ENCODE measurements at places on chromosomes 4 and X.
A peak's percentile ranks its signal among the peaks of the same experiment; 100 is the strongest.

DNA sequence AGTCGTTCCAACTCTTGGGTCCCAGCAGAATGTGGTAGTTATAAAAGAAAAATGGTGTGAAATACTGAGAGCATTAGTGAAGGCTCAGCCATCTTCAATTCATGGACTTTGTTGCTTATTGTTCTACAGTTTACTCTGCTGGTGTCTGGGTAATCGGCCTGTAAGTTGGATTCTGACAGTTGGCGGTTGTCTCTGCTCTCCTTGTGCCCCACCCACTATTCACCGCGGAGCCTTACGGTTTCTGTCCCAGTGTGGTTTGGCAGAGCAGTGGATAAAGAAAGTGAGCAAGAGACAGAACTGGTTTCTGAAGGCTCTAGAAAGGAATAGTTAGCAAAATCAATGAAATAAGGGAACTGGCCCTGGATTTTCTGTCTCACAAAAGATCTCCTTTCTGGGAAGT is 9.1 kb downstream of the LONRF3 start:
- no peak overlapping the region for H3K27ac ChIP-seq
- no peak overlapping the region for H3K4me3 ChIP-seq
- no peak for DNase-seq
- no peaks in the 10 kb centered on the region for H3K4me1 ChIP-seq

DNA sequence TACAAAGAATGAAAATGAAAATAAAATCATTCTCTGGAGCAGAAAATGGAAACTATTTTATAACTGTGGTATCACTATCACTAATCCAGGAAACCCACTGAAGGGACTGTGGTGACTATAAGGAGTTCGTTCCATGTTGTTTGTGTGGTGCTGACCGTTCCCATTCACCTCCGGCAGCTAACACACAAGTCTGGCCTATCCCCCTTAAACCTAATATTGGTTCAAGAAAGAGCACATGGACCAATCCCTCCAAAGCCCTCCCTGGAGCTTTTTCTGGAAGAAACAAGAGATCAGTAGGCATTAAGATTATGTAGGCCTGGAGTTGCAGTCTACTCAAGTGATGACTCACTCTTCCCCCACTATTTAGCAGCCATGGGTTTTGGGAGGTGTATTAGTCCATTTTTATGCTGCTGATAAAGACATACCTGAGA is 25.9 kb upstream of the FAM241A start:
- H3K4me1 ChIP-seq, result peaks cover 12% of the 10 kb centered on the region
- H3K36me3 ChIP-seq, result no peaks in the 10 kb centered on the region
- no peak overlapping the region for H3K4me3 ChIP-seq
- H3K27ac ChIP-seq, result peak overlapping the region; percentile 3
- no peak for DNase-seq

DNA sequence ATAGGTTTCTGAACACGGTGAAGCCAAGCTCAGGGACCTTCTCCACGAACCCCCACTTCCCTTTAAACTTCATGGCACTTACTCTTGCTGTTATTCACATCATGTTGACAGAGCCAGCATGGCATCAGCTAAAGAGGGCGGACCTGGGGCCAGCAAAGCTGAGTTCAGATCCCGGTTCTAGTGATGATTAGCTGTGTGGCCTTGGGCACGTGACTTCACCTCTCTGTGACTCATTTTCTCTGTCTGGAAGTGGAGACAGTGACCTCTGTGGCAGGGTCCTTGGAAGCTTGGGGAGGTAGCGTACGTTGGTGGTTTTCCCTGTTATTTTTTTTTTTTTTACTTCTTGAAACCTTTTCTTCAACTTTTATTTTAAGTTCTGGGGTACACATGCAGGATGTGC is 13.4 kb downstream of the EVC start:
- no peak overlapping the region for H3K4me3 ChIP-seq
- peaks cover 28% of the 10 kb centered on the region for H3K36me3 ChIP-seq
- H3K4me1 ChIP-seq, result peaks cover 6% of the 10 kb centered on the region
- DNase-seq, result no peak

- H3K4me3 ChIP-seq, result no peak overlapping the region
- no peak for DNase-seq
Observed at GRCh38 chrX:25726539-25726938, 411.6 kb upstream of the MAGEB18 start.

DNA sequence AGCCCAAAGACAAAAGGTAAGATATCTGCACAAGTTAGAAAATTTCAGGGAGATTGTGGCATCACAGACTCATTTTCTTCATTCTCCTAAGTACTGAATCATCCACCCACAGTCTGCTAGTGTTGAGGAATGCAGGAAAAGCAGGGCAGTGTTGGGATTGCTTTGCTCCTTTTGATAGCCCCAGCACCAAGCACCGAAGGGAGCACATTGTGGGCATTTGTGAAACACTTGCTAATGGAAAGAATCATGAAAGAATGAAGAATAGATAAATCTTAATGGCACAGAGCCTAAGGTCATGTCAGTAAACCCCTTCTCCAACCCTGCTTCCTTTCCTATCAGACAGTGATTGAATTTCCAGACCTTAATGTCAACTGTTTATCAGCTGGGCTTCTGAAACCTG is 103.1 kb upstream of the GPRIN3 start:
- DNase-seq, result no peak
- no peak overlapping the region for H3K4me3 ChIP-seq
- peaks cover 28% of the 10 kb centered on the region for H3K4me1 ChIP-seq
- H3K27ac ChIP-seq, result no peak overlapping the region
- no peaks in the 10 kb centered on the region for H3K36me3 ChIP-seq
- H3K27me3 ChIP-seq, result no peaks in the 10 kb centered on the region

- H3K27me3 ChIP-seq, result no peaks in the 10 kb centered on the region
- no peaks in the 10 kb centered on the region for H3K36me3 ChIP-seq
- peaks cover 22% of the 10 kb centered on the region for H3K4me1 ChIP-seq
- no peak overlapping the region for H3K27ac ChIP-seq
Observed at GRCh38 chr4:81723927-81724587, 252.3 kb upstream of the RASGEF1B start.

DNA sequence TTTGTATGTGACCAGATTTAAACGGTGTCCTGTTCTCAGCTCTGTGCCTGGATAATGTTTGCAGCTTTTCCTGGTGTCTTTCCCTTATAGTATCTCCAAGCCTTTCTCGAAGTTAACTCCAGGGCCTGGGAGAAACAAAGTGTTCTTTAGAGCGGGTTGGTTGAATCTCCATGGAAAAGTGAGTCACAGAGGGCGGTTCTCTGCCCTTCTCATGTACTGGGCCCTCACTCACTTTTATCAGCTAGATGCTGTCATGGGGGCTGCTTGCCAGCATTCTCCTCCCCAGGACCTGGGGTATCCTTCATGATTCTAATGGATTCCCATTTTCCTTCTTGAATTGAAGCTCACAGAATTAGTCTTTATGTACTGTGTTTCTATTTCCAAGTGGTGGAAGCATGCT is 46.1 kb upstream of the MAGEC2 start:
- no peaks in the 10 kb centered on the region for H3K36me3 ChIP-seq
- H3K4me1 ChIP-seq, result no peaks in the 10 kb centered on the region
- no peak overlapping the region for H3K27ac ChIP-seq
- DNase-seq, result no peak
- H3K4me3 ChIP-seq, result no peak overlapping the region
- no peaks in the 10 kb centered on the region for H3K27me3 ChIP-seq

DNA sequence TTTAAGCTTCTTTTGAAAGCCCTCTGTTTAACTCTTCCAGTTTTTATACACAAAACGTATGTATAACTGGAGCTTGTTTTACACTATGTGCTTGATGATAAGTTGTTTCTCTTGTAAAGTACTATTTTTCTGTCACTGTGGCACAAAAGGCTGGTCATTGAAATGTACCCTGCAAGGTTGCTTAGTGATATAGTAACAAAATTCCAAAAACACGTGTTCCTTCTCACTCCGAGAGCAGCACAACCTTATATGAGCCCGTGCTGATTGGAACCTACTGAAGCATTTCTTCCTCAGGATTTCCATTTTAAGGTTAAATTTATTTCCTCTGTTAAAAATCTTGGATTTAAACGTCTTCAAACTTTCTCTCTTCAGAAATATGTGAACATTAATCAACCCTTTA is 772.9 kb upstream of the TENM3 start:
- no peak overlapping the region for H3K27ac ChIP-seq
- H3K36me3 ChIP-seq, result no peaks in the 10 kb centered on the region
- DNase-seq, result no peak
- peaks cover 1% of the 10 kb centered on the region for H3K27me3 ChIP-seq
- no peak overlapping the region for H3K4me3 ChIP-seq
- peaks cover 6% of the 10 kb centered on the region for H3K4me1 ChIP-seq

- no peaks in the 10 kb centered on the region for H3K4me1 ChIP-seq
- no peak overlapping the region for H3K27ac ChIP-seq
- H3K4me3 ChIP-seq, result no peak overlapping the region
- peaks cover 12% of the 10 kb centered on the region for H3K36me3 ChIP-seq
- no peak for DNase-seq
- peaks cover 5% of the 10 kb centered on the region for H3K27me3 ChIP-seq
Observed at GRCh38 chr4:82467471-82467870, 37.1 kb downstream of the ENOPH1 start.

DNA sequence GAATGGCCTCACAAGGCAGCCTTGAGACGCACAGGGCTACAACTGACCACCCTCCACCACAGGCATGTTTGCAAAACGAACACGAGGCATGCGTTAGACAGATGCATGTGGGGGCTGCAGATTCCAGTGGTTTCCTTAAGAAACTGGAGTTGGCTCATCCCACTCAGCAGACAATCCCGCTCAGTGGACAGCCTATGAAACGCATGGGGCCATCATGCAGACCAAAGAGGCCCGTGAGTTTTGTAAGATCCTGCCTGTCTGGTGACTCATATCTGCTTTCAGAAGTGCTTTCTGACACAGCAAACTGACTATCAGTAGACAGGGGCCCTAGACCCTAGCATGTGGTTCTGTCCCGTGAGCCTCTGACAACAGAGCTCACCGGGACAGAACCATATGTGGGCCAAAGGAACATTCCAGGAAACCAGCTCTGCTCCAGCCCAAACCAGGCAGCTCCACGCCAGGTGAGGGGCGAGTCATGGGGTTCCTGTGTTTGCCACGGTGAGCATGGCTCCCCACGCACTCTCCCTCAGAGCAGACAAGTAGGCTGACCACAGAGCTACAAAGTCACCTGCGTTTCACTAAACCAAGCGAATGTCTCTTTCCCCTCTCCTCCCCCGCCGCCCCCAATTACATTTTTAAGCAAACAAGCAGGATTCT is 74.4 kb downstream of the MTMR1 start:
- no peak overlapping the region for H3K4me3 ChIP-seq
- H3K27ac ChIP-seq, result no peak overlapping the region
- peaks cover 1% of the 10 kb centered on the region for H3K27me3 ChIP-seq
- no peaks in the 10 kb centered on the region for H3K36me3 ChIP-seq
- H3K4me1 ChIP-seq, result no peaks in the 10 kb centered on the region

DNA sequence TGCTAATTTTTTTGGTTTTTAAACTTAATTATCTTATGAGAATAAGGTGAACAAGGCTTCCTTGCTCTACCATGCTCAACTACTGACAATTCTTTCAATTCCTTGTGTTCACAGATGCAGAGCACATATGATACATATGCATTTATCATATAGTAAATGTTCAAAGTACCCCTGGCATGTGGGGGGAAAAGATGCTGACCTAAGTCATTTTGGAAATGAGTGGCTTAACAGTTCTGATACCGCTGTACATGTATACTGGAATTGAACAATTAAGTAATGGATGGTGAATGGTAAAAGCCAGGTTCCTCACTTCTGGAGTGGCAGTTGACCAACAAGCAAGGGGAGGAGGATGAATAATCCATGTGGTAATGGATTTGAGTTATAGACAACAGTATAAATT is 149.6 kb downstream of the NAF1 start:
- no peak overlapping the region for H3K27ac ChIP-seq
- H3K27me3 ChIP-seq, result peaks cover 1% of the 10 kb centered on the region
- no peaks in the 10 kb centered on the region for H3K36me3 ChIP-seq
- DNase-seq, result no peak
- peaks cover 5% of the 10 kb centered on the region for H3K4me1 ChIP-seq

- no peak overlapping the region for H3K4me3 ChIP-seq
- peaks cover 32% of the 10 kb centered on the region for H3K4me1 ChIP-seq
- H3K27ac ChIP-seq, result no peak overlapping the region
- H3K27me3 ChIP-seq, result no peaks in the 10 kb centered on the region
- H3K36me3 ChIP-seq, result no peaks in the 10 kb centered on the region
- no peak for DNase-seq
Observed at GRCh38 chr4:168852933-168853713, 156.9 kb downstream of the CBR4 start.

DNA sequence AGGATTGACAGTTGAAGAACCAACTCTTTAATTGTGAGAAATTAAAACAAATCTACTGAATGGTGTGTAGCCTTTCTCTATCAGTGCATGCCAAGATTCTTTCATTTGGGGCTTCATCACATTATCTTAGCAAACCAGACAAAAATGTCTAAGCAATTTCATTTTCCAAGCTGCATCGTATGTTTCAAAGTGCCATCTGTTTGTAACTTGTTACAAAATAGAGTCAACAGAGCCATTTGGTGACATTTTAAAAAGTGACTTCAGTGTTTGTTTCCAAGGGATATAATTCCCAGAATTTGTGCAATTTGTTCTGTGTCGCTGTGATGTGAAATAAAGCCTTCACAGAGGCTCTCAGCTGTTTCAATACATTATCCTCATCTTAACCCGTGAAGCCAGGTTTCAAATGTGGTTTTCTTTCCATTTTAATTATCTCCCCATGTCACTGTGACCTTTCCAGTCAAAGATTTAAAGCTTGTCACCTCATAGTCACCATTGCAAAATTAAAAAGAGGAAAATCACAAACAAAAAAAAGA is 46.0 kb upstream of the C1QTNF7 start:
- H3K27ac ChIP-seq, result no peak overlapping the region
- no peaks in the 10 kb centered on the region for H3K4me1 ChIP-seq
- H3K27me3 ChIP-seq, result no peaks in the 10 kb centered on the region

DNA sequence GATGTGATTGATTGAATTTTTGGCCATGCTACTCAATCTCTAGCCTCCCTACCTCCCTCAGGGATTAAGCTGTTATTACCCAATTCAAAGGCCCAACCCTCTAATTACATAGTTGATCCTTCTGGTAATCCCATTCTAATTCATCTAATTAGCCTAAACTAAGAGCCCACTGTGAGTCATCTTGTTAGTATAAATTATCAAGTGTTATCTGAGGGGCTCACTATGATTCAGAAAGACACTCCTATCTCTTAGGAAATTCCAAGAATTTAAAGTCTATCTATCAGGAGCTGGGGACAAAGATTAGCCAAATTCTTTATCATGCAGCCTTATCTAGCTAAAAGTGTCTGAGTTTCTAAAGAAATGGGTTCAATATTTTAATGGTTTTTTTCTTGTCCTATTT is 32.9 kb upstream of the VEGFC start:
- H3K4me1 ChIP-seq, result no peaks in the 10 kb centered on the region
- H3K27ac ChIP-seq, result no peak overlapping the region
- no peaks in the 10 kb centered on the region for H3K36me3 ChIP-seq
- no peak overlapping the region for H3K4me3 ChIP-seq

GRCh38 chr4:164021947-164022346 is 527.5 kb downstream of the TMA16 start:
- H3K4me3 ChIP-seq, result no peak overlapping the region
- H3K36me3 ChIP-seq, result no peaks in the 10 kb centered on the region
- no peak overlapping the region for H3K27ac ChIP-seq

- no peak overlapping the region for H3K27ac ChIP-seq
- H3K4me1 ChIP-seq, result peaks cover 5% of the 10 kb centered on the region
- DNase-seq, result no peak
- no peaks in the 10 kb centered on the region for H3K36me3 ChIP-seq
Observed at GRCh38 chr4:39061457-39061856, 575 bp upstream of the KLHL5 start.

All from endothelial cell (in vitro differentiated cells).